ENCODE measurements at places on chromosomes 4 and X.

DNA sequence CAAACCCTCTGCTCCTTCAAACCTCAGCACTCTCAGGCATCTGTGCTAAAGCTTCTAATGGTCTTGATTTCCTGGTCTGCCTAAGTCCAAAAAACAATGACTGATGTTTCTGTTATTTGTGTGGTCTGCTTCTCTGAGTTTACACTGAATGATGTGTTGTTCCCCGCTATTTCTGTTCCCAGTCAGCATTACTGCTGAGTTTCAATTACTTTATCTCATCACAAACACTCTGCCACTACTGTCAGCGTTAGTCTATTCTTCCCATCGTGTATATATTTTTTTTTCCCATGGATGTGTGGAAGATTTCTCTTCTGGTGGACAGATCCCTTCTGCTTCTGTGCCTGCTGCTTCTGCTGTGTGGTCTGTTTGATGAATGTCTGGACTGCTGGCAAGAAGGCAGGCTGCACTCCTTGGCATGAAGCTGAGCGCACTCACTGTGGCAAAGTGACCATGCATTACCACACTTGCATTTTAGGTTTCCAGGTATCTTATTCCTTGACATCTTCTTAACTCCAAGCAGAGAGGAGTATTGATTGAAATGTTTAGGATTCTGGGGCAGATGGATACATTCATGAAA lies 106.9 kb upstream of the PAQR3 start:
- H3K36me3 ChIP-seq: no peaks in the 10 kb centered on the region
- no peaks in the 10 kb centered on the region for H3K4me1 ChIP-seq
- no peak overlapping the region for H3K27ac ChIP-seq
- no peak overlapping the region for H3K4me3 ChIP-seq

DNA sequence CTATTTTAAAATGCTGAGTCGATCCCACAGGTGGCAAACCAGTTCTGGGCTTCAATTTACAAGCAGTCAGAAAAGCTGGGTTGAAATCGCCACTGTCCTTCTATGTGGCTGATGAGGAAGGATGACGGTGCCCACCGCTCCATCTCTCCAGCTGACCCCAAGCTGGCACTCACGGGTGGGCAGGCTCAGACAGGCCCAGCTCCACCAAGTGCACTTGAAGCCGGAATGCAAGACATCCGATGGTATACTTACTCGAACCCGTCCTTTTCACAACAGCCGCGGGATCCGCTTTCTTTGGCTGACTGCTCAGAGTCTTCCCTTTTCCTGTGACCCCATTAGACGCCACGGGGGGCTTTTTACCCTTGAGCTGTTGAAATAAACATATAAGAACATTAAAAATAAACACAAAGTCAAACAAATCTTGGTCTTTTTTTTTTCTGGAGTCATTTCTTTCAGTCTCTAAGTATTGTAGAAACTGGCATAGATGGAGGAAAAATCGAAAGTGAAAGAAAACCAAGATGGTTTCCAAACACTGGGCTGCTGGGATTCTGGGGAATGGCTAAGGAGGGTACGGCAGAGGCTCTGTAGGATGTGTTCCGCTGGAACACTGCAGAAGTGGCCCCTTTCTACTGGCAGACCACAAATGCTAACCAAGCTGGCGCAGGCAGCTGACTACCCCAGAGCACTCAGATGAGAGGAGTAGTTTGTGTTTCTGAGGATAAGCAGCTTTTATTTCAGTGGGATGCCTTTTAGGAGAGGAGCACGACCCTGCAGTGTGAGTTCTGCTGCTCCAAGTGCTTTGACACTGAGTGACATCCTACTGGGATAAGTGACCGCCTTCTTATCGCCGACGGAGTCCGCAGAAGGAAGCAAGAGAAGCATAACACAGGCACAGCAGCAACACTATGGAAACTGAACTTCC lies 160.9 kb downstream of the AFAP1 start:
- no peak for DNase-seq
- peaks cover 7% of the 10 kb centered on the region for H3K36me3 ChIP-seq
- no peak overlapping the region for H3K27ac ChIP-seq
- peaks cover 6% of the 10 kb centered on the region for H3K4me1 ChIP-seq

GRCh38 chrX:101417190-101417589 lies 9.2 kb downstream of the HNRNPH2 start:
- H3K27me3 ChIP-seq: no peaks in the 10 kb centered on the region
- H3K4me3 ChIP-seq: peak overlapping the region; percentile 59
- no peak for DNase-seq
- H3K36me3 ChIP-seq: no peaks in the 10 kb centered on the region
- H3K4me1 ChIP-seq: no peaks in the 10 kb centered on the region

- no peaks in the 10 kb centered on the region for H3K36me3 ChIP-seq
- H3K27ac ChIP-seq: no peak overlapping the region
- DNase-seq: no peak
- no peak overlapping the region for H3K4me3 ChIP-seq
These were observed 111.3 kb upstream of the ELOVL6 start for GRCh38 chr4:110309675-110310074.

DNA sequence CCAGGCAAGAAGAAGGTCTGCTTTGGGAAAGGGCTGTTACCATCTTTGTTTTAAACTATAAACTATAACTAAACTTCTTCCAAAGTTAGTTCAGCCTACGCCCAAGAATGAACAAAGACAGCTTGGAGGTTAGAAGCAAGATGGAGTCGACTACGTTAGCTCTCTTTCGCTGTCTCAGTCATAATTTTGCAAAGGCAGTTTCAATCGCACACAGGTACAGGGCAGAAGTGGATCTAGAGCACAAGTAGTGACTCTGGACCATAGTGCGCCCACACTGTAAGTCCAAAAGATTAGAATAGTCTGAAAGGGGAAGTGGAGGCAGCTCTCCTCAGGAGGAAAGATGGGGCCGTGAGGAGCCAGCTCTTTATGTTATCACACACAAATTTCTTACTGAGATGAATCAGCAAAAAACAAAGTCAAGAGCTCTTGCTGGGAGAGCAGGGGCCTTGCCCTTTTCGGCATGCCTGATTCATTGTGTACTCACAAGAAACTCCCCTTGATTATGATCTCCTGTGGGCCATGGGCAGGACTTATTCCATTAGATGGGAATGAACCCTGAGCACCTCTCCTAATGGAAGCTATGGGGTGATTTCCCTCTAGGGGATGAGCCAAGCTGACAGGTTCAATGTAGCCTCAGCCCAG lies 58.6 kb downstream of the FUNDC1 start:
- DNase-seq: no peak
- no peak overlapping the region for H3K27ac ChIP-seq
- no peak overlapping the region for H3K4me3 ChIP-seq
- no peaks in the 10 kb centered on the region for H3K36me3 ChIP-seq
- H3K27me3 ChIP-seq: no peaks in the 10 kb centered on the region
- no peaks in the 10 kb centered on the region for H3K4me1 ChIP-seq

GRCh38 chr4:6887591-6888371 lies 21.8 kb upstream of the TBC1D14 start:
- DNase-seq: no peak
- no peak overlapping the region for H3K27ac ChIP-seq
- H3K4me3 ChIP-seq: no peak overlapping the region
- peaks cover 6% of the 10 kb centered on the region for H3K4me1 ChIP-seq
- H3K36me3 ChIP-seq: no peaks in the 10 kb centered on the region

GRCh38 chr4:3836756-3837601 lies 70.8 kb downstream of the ADRA2C start:
- peak; percentile 69 for DNase-seq
- peaks cover 9% of the 10 kb centered on the region for H3K4me1 ChIP-seq
- H3K36me3 ChIP-seq: no peaks in the 10 kb centered on the region

GRCh38 chr4:26577066-26577465 lies 6.8 kb upstream of the TBC1D19 start:
- no peaks in the 10 kb centered on the region for H3K36me3 ChIP-seq
- DNase-seq: no peak

DNA sequence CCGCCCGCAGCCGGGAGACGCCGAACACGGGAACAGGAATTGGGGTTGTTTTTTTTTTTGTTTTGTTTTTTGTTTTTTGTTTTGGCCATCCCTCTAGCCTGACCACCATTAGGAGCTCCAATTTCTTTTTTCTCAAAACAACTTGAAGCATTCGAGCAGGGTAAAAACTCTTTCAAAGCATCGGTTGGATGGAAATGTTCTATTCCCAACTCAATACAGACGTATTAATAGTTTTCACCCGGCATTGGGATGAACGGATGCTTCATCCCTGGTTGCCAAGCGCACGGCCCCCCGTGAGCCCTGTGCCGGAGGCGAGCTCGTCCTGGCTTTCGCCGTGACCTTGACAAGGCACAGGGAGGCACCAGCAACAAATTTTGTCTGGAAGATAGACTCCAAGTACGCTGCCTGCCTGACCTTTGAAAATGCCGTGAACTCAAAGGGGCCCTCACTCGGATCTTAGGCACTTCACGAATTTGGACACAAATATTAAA lies 352 bp upstream of the MAP3K15 start:
- H3K4me3 ChIP-seq: peak overlapping the region; percentile 63
- peaks cover 10% of the 10 kb centered on the region for H3K27me3 ChIP-seq
- no peaks in the 10 kb centered on the region for H3K36me3 ChIP-seq
- H3K4me1 ChIP-seq: no peaks in the 10 kb centered on the region
- DNase-seq: peak; percentile 25
- H3K27ac ChIP-seq: no peak overlapping the region

- no peaks in the 10 kb centered on the region for H3K4me1 ChIP-seq
- H3K27me3 ChIP-seq: no peaks in the 10 kb centered on the region
- no peak for DNase-seq
These were observed 55.6 kb upstream of the RBMX start for GRCh38 chrX:136936183-136936549.

DNA sequence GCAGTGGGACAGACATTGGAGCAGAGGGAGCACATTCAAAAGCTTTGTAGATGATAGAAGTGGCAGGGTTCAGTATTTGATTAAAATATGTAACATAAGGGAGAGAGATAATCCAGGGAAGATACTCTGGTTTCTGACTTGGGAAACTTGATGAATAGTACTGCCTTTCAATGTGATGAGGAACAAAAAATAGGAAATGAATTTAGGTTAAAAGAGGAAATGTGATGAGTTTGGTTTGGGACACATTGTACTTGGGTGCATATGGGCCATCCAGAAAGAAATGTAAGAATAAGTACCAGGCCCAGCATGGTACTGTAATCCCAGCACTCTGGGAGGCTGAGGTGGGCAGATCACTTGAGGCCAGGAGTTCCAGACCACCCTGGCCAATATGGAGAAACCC lies 20.9 kb upstream of the NDNF start:
- DNase-seq: no peak
- no peaks in the 10 kb centered on the region for H3K36me3 ChIP-seq
- H3K27ac ChIP-seq: no peak overlapping the region
- H3K4me3 ChIP-seq: no peak overlapping the region
- no peaks in the 10 kb centered on the region for H3K27me3 ChIP-seq
